ENCODE measurements at places on chromosomes 3 and 15.

- DNase-seq, result no peak
Observed at GRCh38 chr3:120299403-120299802, 14.4 kb upstream of the GPR156 start.

GRCh38 chr3:171317171-171317570 is 143.0 kb downstream of the TNIK start:
- no peak for DNase-seq

- DNase-seq, result no peak
Observed at GRCh38 chr15:70204652-70205051, 106.9 kb upstream of the TLE3 start.

DNA sequence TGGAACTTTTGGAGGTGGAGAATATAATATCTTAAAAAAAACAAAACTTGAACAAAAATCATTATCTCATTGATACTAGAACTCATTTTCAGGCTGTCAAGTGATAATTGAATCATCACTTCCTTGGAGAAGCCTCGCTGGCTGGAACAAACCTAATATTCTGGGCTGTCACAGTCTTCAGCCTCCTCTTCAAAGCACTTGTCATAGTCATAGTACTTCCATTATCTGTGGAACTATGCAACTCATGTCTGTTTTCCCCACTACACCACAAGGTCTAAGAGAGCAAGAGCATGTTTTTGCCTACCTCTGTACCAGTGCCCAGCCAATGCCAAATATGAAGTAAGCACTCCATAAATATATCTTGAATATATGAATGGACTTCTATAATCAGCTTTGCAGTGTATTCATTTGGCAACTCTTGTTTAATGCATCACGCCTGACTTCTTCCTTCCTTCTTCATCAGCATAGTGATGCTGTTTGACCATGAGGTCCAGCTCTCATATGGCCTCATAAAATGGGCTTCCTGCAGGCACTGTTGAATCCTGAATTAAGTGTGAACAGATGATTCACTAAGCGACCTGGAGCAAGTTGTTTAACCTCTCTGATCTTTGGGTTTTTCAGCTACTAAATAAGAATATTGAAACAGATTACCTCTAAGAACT is 86.6 kb upstream of the SNRK start:
- no peak for DNase-seq

GRCh38 chr3:9503283-9503682 is 50.3 kb downstream of the LHFPL4 start:
- peak; percentile 28 for DNase-seq

- no peak for DNase-seq
Observed at GRCh38 chr3:98705212-98705611, 57.9 kb upstream of the ST3GAL6 start.

GRCh38 chr3:14322667-14323295 is 79.6 kb upstream of the SLC6A6 start:
- DNase-seq, result no peak

- DNase-seq, result no peak
Observed at GRCh38 chr3:160099834-160100233, 111.2 kb downstream of the IL12A start.

GRCh38 chr15:98612490-98613110 is 35.7 kb upstream of the IGF1R start:
- DNase-seq, result no peak

DNA sequence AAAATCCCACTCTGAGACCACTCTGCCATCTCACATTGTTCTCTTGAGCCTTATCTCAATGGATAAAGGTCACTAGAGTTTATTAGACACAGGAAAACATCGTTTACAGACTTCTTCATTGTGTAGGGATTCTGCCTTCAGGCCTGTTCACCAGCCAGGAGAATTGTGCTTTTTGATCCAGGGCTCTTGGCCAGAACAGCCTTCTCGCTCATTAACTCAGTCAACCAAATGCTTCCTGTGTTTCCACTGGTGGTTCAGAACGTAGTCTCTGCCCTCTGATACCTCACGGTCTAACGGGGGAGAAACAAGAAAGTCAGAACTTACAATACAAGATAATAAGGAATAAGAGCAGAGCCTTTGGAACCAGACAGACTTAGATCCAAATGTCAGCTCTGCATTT is 54.2 kb upstream of the TSEN2 start:
- DNase-seq, result no peak

DNA sequence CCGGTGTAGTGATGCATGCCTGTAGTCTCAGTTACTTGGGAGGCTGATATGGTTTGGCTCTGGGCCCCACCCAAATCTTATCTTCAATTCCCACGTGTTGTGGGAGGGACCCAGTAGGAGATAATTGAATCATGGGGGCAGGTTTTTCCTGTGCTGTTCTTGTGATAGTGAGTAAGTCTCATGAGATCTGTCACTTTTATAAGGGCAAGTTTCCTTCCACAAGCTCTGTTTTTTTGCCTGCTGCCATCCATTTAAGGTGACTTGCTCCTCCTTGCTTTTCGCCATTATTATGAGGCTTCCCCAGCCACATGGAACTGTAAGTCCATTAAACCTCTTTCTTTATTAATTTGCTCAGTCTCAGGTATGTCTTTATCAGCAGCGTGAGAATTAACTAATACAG is 566.7 kb upstream of the NECTIN3 start:
- DNase-seq, result no peak

GRCh38 chr15:60003243-60004008 is 685 bp upstream of the FOXB1 start:
- no peak for DNase-seq

- DNase-seq, result peak; percentile 86
Observed at GRCh38 chr15:52102463-52102862, 10.1 kb downstream of the BCL2L10 start.

DNA sequence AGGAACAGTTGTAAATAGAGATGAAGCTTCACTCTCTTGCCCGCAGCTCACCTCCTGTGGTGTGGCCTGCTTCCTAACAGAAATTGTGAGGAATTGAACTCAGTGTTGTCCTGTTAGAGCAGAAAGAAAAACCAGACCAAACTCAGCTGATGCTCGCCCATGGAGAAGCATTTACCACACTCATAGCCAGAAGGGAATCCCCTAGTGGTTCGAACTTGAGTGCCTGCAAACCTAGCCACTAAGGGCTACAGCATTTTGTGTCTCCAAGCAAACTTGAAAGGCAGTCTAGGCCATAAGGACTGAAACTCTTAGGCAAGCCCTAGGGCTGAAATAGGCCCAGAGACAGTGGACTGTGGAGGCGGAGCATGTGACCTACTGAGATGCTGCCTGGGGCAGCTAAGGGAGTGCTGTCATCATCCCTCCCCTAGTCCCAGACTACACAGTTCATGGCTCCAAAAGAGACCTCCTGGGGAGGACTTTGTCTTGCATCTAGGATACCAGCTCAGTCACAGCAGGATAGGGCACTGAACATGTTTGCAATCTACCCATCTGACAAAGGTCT is 44.5 kb upstream of the MCTP2 start:
- DNase-seq, result no peak

- no peak for DNase-seq
Observed at GRCh38 chr15:93683651-93684050, 547.7 kb upstream of the MCTP2 start.

DNA sequence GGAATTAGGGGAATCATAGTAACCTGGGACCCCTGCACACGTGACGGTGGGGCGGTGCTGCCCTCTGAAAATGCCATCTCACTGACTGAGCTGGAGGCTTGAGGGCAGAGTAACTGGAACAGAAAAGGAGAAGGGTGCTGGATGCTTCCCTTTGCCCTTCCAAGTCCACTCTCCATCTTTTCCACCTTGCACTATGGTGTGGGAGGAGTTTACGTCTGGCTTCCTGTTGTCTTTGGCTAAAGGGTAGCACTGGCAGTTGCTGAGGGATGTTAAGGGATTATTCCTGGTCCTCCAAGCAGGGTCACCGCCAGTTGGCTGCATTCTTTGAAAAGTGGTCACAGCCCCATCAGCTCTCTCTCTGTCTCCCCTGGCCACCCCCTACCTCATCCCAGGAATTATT is 129.4 kb upstream of the SNTN start:
- DNase-seq, result no peak

DNA sequence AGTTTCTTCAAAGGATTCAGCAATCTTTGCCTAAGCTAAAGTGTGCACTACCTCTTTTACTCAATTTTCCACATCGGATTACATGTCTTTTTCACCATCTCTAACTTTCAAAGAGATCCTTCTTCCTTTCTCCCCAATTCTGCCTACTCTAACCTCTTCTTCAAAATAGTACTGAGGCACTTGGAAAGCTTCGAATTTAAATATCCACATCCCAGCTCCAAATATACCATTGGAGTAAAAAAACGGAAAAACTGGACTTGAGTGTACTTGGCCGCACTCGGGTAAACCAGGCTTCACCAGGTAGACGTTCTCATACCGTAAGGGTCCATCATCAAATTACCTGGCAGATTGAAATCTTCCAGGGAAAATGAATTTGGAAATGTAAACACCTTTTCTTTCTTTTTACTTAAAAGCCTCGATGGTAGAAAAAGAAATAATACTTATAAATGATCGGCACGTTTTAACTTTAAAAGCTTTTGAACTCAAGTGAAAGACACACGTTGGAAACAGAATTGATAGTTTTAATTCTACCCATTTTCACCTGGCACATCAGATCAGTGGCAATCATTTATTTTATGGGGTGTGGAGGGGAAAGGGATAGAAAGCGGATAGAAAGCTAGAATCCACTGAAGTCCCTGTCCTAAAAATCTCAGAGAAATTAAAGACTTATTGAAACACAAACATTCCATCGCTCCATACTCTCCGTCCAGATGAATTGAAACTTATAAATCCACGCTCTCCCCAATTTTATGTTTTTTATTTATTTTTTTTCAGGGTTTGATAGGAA is 8.2 kb upstream of the MEIS2 start:
- no peak for DNase-seq

DNA sequence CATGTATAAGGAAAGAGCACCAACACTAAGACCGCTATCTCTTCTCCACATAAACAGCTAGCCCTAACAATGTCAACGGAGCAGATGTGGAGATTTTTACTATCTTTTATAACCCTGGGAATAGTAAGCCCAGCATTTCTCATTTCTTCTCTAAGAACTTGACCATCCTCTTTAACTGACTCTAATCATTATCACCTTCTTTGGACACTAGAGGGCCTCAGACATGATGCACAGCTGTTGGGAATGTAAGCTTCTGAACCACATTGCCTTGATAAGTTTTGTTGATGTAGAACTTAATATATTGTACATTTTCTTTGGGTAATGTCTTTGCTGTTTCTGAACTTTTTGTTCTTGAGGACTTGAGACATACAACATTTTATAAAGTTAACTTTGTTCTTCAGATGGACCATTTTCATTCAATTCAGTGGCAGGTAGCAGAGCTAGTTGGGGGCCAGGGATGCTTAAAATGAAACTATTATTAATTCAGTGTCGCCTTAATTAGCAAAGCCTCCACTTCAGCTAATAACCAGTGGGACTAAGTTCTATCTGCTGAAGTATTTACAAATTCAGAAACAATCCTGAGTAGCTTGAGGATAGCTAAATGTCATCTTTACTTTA is 9.6 kb upstream of the TAGLN3 start:
- peak; percentile 66 for DNase-seq

GRCh38 chr3:12345584-12346494 is 57.0 kb downstream of the PPARG start:
- no peak for DNase-seq

DNA sequence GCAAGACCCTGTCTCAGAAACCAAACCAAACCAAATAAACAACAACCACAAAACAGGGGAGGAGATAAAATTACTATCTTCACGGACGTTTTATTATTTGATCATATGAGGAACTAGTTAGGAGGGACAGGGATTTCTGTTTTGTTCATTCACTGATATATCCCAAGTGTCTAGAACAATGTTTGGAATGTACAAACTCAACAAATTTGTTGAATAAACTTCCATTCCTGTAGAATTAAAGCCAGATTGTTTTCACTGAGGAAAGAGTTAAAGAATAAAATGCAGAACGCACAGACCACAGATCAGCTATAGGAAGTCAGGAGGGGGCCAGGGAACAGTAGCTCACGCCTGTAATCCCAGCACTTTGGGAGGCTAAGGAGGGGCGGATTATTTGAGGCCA is 6.5 kb upstream of the STRC start:
- no peak for DNase-seq

DNA sequence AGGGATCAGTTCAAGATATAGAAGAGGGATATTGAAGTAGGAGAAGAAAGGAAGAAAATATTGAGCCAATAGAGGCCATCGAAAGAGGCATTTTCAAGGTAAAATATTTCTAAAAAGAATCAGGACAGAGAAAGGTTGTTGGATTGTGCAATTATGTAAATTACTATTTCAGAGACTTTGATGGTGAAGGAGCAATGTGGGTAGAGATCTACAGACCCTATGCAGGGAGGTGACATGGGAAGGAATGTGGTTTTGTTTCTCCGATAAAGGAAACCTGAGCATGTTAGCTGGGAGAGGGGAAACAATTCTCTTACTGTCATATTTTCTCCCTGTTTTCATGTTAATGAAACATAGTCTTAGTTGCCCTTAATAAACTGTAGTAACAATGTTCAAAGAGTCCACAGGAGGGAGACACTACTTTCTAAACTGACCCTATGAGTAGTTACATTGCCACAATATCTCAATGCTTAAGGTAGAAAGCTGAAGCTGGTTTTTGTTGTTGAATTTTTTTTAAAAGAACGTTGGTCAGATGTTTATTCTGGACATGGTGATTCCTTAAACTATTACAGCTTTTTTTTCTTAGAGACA is 133.3 kb downstream of the GRM7 start:
- peak; percentile 1 for DNase-seq

DNA sequence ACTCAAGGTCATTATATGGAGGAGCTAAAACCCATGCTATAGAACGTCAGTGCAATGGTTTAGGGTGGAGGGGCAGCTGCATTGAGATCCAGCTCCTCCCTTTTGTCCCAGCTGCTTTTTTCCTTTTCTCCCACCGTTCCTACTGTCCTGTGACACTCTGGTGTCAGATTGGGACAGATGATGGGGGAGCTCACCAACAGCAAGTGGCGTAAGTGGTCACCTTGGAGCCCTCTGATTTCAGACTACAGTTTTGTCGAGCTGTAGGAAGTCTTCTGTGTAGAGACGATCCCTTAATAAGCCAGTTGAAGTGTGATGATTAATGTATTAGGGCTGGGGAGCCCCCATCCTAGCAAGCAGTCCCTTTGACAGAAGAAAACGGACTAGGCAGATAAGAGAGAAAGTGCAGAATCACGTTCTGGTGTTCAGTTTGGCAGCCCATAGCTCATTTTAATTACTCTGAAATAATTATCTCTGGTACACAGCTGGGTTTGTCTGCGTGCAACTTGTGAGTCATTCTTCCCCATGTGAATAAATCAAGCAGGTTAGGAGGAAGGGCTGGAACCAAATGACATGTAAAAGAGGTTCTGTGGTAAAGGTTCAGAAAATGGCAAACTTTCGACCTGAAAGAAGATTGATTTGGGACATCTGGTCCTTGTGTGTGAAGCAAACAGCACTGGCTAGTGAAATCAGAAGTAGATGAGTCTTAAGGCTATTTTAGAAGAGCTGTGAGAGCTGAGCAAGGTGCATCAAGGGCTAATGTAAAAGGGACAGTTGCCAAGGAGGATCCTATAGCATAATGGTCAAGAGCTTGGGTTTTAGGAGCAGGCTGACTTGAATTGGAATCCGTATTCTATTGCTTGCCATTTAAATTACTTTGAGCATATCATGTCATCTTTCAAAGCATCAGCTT is 241.4 kb downstream of the EDEM1 start:
- DNase-seq, result no peak

All from non-pigmented ciliary epithelial cell (primary cell).